ENCODE measurements at places on chromosomes 13 and 19.
A peak's percentile ranks its signal among the peaks of the same experiment; 100 is the strongest.

DNA sequence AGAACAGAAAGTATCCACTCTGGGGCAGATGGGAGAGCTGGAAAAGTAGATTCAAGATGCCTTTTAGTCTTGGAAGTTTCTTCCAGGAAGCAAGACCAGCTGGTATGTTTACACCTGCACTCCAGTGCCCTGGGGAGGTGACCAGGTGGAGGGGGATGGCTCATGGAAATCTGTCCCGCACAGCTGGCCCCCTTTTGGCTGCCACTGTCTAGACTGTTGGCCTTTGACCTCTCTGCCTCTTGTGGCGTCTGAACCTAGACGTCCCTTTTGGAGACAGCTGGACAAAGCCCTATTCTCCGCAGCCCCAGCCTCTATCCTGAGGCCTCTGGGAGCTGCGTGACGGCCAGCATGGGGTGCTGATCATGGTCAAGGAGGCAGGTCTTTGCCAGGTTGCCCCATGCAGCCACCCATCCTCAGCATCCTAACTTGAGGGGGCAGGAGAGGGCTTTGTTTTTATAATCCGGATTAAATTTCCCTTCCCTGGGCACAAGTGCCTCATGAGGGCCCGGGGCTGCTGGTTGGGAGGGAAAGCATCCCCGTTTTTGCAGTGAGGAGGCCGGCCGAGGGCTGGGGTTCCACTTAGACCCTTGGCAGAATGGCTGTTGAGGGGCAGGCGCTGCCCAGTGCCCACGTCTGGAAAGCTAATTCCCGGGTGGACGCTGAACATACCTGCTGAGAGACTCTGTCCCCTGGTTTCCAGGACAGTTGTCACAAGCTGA is 17.3 kb upstream of the GDF15 start:
- no peak for DNase-seq

GRCh38 chr19:11384778-11385129 is 640 bp upstream of the EPOR start:
- no peak for DNase-seq

DNA sequence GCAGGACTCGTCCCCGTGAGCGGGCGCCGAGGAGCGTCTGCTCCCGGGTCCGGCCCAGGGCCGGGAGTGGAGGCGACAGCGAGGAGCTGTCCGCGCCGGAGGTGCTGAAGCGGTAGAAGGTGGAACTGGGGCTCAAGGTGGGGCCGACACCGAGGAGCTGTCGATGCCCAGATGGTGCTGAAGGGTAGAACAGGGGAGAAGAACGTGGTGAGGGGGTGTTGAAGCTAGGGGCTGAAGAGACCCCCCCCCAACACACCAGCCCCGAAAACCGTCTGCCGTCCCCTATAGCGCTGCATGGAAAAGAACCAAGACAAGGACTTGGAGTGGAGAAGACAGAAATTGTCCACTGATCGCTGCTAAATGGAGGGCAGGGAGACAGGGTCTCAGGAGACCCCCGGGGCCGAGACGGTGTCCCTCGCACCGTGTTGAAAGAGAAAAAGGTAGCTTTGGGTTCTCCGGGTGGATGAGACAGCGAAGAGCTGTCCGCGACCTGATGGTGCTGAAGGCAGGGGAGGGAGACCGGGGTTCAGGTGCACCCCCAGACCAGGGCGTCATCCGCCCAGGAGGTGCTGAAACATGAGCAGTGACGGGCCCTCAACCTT is 7.1 kb upstream of the PDE4C start:
- peak; percentile 43 for DNase-seq

GRCh38 chr19:6465006-6465405 is 935 bp downstream of the CRB3 start:
- no peak for DNase-seq

GRCh38 chr13:29991343-29991742 is 140.9 kb upstream of the UBL3 start:
- peak; percentile 90 for DNase-seq

DNA sequence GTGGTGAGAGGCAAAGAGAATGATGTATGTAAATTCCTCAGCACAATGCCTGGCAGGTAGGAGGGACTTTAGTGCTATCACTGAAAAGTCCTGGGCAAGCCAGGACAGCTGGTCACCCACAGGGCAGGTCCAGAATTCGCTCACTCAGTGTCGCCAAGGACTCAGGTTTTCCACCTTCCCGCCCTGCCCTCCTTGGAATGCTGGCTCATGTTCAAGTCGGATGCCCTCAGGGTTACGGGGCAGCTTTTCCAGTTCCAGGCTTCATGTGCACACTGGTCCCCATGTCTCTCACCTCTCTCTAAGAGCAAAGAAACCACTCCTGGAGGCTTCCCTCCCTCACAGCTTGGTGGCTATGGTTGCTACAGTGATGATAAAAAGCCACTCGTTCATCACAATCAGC is 24.8 kb upstream of the NAXD start:
- peak; percentile 50 for DNase-seq

DNA sequence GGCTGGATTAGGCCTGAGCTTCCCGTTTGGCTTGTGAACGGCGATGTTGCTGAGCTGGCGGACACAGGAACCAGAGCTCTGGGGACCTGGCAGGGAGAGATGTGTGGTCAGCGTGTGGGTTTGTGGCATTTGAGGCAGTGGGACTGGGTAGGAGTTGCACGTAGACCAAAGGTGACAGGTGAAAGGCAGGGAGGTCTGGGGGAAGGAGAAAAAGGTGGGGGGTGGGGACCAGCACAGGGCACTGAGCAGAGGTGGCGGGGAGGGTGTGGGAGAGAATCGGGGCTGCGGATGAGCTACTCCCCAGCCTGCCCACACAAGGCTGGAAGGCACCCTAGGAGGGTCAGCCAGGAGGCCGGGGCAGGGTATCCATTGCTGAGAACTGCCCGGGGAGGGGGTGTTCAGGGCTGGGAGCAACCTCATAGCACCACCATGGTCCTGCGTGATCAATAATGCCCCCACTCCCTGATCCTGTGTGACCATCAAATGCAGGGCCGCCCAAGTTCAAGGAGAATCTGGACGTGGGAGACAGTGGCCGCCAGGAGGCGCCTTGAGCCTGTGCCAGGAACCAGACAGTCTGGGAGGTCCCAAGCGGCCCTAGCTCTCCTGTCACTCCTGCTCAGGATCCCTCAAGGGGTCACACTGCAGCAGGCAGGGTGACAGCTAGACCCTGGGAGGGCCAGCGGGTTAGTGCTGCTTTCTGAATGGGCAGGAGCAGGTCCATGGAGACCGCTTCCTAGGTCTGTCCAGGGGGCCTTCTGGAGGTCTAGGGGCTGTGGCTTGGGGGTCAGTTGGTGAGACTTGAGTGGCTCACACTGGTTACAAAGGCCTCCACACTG is 12.8 kb upstream of the SELENOW start:
- peak; percentile 39 for DNase-seq

DNA sequence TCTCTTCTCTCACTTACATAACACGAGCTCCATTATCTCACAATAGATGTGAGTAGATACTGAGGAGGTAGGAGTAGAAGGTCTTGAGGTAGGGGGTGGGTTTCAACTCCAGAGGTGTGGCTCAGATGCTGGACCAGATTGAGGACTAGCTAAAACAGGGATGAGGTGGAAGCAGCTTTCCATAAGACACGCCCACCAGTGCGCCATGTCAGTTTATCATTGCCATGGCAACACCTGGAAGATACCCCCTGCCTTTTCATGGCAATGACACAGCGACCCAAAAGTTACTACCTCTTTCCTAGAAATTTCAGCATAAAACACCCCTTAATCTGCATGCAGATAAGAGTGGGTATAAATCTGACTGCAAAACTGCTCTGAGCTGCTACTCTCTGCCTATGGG is 44.1 kb downstream of the KCTD15 start:
- no peak for DNase-seq

DNA sequence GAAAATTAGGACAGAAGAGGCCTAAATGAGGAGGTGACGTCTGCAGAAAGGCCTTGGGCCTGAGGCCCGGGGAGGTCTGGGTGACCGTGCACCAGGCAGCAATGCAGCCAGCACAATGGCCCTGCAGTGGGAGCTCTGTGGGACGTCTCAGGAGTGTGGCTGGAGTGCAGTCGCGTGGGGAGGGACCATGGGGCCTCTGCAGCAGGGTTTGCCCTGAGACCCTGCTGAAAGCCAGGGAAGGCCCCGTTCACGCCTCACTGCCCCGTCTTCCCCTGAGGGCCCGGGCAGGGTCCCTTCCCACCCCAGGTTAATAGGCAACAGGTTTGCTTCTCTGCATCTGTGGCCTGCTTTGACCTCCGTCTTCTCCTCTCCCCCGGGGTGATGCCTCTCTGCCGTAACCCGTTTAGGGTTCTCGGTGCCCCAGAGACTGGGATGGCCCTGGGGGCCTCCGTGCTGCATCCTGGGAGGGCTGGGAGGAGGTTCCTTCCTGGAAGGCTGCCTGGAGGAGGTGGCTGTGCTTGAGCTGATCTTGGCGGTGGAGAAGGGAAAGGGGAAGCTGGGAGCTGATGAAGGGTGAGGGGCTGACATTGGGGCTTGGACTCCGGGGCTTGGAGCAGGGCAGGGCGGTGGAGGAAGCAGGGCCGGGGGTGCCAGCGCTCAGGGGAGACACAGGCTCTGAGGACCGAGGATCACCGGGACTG is 9.7 kb downstream of the PALM start:
- no peak for DNase-seq

- DNase-seq = no peak
Observed at GRCh38 chr19:48742096-48742495, 1.7 kb upstream of the RASIP1 start.

DNA sequence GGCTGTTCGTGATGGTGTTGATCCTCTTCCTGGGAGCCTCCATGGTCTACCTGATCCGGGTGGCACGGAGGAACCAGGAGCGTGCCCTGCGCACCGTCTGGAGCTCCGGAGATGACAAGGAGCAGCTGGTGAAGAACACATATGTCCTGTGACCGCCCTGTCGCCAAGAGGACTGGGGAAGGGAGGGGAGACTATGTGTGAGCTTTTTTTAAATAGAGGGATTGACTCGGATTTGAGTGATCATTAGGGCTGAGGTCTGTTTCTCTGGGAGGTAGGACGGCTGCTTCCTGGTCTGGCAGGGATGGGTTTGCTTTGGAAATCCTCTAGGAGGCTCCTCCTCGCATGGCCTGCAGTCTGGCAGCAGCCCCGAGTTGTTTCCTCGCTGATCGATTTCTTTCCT is 12.2 kb upstream of the C19orf33 start:
- no peak for DNase-seq

DNA sequence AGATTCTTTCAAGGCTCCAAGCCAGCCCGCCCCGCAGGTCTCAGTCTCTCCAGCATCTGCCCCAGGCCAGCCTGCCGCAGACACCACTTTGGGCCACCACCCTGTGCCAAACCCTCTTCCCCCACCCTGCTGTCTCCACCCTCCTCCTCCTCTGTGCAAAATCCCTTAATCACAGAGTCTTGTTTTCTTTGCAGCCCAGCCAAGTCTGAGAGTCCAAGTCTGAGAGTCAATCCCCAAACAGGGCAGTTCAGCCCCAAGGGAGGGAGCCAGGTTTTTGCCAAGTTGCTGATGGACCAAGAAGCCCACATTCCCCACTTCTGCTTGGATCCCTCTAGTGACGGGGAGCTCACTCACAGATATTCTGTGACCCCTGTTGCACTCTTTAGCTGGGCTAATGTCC is 3.1 kb downstream of the ADAMTS10 start:
- no peak for DNase-seq

DNA sequence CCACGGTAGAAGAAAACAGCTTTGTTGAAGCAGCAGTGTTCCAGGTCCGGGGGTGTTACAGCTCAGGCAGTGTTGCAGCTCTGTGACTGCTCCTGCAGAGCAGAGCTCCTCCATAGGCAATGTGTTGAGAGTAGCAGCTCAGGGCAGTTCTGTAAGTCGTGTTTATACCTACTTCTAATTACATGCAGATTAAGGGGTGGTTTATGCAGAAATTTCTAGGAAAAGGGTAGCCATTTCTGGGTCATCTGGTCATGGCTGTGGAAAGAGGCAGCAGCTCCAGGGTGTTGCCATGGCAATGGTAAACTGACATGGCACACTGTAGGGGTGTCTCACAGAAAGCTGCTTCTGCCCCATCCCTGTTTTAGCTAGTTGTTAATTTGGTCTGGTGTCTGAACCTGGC is 316.4 kb downstream of the GPC5 start:
- no peak for DNase-seq

GRCh38 chr19:15829306-15829698 is 13.8 kb upstream of the OR10H1 start:
- peak; percentile 27 for DNase-seq

DNA sequence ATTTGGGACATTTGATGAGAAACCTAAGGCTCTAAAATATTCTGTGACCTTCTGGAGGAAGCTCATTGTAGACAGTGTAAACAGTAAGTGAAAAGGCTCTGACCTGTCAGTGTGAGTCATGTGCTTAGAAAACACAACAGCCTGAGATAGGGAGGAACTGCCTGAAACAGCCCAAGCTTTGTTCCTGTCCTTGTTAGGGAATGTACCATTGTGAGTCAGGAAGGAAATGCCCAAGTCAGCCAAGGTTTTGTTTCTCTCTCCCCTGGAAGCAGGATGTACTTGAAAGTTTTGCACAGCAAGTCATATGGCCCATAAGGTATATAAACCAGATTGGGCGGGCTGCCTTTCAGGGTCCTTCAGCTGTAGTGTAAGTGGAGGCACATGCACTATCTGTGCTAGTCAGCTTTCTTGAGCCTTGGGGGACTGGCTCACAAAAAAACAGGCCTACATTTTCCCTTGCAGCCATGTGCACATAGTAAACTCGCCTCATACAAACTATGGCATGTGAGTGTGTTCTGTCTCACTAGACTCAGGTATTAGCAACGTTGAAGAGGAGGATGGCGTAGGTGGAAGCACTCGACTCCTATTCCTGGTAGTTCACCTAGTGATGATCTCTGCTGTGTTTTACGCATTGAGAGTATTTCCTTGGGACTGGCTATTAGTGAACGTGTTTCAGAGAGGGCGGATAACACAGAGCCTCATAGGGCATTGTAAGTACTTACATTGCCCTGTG is 141.2 kb upstream of the KLHL1 start:
- peak; percentile 93 for DNase-seq

GRCh38 chr19:15902254-15902653 is 4.4 kb upstream of the CYP4F2 start:
- no peak for DNase-seq

DNA sequence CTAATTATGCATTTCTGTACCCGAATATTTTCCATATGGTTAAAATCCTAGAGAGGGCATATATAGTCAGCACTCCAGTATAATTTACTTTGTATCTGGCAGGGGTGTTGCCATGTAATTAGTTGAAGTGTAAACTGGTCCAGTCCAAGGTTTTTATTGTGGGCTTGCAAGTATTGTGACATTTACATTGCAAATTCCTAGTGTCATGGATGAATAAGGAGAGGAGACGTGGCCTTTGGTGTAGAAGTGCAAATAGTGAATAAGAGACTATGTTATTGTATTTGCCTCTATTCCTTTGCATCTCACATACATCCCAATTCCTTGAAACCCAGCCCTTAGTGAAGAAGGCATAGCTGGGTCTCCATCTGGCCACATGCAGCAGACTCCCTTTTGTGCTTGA is 330.6 kb downstream of the ATP8A2 start:
- DNase-seq = no peak
